HCEC 1CT (cell line): ENCODE measurements at places on chromosomes 2 and 18.

GRCh38 chr18:24766376-24766775 is 305.9 kb downstream of the HRH4 start:
- DNase-seq: no peak

DNA sequence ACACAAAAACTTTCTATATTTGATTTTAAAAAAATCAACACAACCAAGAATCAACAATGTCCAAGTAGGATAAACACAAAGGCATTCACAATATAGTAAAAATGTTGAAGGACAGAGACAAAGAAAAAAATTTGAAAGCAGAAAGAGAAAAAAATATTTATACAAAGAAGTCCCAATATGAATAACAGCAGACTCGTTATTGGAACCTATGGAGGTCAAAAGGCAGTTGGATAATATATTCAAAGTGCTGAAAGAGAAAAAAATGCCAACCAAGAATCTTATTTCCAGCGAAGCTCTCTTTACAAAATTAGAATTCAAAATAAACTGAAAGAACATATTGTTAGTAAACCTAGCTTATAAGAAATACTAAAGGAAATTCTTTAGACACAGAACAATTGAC is 859.5 kb downstream of the LRP1B start:
- DNase-seq: no peak

- DNase-seq: no peak
These were observed 92.1 kb downstream of the PXDN start for GRCh38 chr2:1652034-1652790.

DNA sequence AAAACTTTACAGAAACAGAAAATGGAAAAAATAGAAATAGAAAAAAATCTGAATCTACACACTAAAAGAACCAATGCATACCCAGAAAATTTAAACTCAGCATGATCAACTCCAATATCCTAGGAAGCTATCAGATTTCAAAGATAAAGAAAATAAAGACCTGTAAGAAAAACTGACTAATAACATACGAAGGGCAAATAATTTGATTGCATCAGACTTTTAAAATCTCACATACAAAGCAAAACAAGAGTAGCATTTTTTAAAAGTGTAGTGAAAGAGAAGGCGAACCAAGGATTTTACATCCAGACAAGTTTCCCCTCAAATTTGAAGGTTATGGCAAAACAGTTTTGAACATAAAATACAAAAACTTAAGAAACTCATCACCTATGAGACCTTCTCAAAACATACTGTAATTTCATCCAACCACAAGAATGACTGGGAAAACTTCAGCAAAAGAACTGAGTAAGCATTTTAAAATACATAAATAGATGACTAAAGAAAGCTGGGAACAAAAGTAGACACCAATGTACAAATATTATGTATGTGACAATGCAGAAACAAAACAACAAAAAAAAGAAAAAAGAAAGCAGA is 54.8 kb downstream of the NBAS start:
- DNase-seq: no peak

DNA sequence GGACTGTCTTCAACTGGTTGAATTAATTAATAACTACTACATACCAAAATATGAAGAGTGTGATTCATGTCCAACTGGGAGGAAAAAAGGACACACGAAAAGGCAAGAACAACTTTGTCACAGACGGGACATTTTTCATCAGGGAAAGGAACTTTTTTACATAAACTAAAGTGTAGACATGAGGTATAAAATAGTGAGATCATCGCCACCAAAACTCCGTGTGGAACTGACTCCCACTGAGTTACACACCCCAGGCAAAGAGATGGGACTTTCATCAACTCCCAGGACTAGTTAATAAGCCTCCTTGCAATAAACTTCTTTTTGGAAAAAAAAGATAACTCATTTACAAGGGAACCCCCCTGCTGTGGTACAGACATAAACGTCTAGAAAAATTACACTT is 12.9 kb upstream of the NMI start:
- no peak for DNase-seq

DNA sequence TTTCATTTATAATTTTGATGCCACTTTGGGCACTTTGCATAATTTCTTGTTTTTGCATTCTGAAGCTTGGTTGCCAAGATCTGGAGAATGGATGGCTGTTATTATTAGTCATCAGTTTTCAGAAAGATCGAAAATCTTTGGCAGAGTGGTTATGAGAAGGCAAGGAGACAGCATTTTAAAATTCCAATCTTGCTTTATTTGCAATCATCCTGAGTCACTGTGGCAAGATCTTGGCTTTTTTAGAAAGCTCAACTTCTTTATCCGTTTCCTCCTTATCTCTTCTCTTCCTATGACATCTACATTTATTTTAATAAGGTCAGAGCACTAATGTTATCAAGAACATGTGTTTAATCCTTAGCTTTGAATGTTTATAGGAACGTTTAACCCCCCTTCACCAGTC is 31.1 kb upstream of the EIF2AK3 start:
- DNase-seq: peak; percentile 70

DNA sequence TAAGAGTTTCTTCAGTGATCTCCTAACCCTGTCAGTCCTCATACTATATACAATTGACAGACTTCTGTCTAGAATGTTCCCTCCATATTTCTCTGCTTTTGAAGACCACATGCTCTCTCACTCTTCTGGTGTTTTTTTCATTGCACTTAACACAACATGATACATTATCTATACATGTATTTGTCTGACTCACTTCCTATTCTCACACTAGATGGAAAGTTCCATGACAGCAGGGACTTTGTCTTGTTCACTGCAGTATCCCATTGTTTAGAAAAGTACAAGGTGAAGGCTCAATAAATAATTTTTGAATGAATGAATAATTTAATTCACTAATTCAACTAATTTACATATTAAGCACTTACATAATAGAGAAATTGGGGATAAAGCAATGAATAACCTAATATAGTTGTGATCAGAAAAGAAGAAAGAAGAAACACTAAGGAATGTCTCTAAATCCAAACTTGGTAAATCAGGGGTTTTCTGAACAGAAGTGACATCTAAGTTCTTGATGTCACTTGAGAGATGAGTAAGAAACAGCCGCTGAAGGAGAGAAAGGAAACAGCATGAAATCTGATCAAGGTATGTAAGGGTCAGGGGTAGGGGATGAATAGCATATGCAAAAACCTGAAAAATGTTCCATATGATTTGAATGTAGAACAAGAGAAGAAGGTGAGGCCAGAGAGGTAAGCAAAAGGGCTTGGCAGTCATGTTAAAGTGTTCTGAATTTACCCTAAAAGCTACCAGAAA is 42.4 kb downstream of the MBD2 start:
- peak; percentile 59 for DNase-seq

- no peak for DNase-seq
These were observed 334.1 kb downstream of the GBX2 start for GRCh38 chr2:235833971-235834620.

- DNase-seq: no peak
These were observed 8.6 kb downstream of the FAM171B start for GRCh38 chr2:186702501-186702900.

- no peak for DNase-seq
These were observed 535.2 kb downstream of the METTL4 start for GRCh38 chr18:2036086-2036485.

- DNase-seq: no peak
These were observed 81.4 kb upstream of the MSH2 start for GRCh38 chr2:47321411-47322031.

DNA sequence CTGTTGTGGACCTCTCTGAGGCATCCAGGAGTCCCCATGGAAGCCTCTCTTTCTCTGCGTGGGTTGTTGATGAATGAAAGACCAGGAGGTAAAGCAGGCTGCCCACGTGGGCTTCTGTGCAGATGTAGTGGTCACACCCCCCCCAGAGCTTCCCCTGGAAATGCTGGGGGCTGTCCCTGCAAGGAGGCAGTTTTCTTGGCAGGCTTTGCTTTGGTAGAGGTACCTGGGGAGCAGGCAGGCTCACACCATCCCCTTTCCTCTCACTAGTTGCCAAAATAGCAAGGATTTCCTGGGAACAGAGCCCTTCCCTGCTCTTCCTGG is 97.6 kb upstream of the MAP3K20 start:
- no peak for DNase-seq

- peak; percentile 14 for DNase-seq
These were observed 667.6 kb upstream of the ACVR2A start for GRCh38 chr2:147177071-147177857.

GRCh38 chr18:12253663-12254135 is 462 bp upstream of the CIDEA start:
- DNase-seq: no peak

DNA sequence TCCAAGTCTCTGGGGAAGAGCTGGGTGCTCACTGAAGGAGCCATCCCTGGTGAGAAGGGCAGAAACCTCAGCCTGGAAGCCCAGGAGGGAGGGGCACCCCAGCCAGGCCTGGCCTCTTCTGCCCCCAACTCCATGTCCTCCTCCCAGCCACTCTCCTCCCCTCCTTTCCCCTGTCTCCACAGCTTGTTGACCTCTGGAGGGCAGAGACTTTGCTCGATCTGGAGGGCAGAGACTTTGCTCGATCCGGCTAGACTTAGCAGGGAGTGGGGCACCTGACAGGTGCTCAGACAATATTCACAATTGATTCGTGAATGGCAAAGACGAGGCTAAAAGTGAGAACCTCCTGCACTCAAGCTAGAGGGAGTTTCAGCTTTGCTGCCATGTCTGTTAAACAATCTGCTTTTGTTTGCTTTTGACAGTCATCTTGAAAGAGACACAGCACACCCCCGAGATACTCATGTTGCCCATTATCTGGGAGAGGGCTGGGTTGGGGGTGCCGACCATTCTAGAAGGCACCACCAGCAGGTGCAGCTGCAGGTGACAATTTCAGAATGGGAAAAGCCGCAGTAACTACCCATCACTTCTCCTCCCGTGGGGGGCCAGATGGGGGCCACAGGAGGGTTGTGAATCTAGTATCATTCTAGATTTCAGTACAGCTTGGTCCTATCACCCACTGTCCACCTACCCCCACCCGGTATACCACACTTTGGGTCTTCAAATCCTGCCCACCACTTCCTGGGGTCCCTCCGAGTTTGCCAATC is 54.8 kb downstream of the DNMT3A start:
- no peak for DNase-seq

DNA sequence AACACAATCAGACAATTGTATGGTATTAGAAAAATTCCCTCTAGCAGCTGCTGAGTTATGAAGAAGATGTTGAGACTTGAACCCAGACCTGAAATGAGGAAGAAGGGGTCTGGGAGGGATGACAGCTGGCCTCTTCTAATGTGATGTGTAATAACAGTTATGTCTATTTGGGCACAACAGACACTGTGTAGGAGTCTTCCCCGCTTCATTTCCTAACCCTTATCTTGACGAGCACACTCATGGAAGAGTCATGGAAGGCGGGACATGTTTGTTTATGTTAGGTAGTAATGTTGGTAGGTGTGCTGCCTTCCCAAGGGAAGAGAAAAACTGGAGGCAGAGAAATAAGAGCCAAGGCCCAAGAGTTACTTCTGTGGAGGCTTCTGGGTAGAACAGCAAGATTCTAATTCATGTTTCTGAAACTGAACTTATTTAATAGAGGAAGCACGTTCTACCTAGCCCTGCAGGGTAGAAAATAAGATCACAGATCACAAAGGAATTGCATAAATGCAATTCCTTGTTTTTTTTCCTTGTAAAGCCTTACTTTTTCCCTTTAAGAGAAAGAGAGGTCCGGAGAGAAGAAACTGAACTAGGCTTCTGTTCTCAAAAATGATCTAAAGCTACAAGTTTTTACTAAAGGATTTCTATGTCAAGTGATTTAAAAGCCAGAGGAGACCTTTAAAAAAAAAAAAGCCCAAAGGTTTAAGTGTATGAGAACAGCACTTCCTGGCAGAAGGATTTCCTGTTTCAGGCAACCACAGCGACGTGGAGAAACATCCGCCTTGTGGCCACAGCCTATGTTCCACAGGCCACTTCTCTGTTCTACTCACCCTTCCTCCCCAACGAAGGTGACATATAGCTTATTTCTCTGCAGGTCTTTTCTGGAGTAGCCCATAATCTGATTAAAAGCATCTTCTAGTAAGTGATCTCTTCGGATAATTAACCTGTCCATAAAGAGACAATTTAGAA is 68.5 kb upstream of the STK17B start:
- DNase-seq: peak; percentile 75

GRCh38 chr2:98592565-98592964 is 15.7 kb downstream of the COA5 start:
- no peak for DNase-seq

DNA sequence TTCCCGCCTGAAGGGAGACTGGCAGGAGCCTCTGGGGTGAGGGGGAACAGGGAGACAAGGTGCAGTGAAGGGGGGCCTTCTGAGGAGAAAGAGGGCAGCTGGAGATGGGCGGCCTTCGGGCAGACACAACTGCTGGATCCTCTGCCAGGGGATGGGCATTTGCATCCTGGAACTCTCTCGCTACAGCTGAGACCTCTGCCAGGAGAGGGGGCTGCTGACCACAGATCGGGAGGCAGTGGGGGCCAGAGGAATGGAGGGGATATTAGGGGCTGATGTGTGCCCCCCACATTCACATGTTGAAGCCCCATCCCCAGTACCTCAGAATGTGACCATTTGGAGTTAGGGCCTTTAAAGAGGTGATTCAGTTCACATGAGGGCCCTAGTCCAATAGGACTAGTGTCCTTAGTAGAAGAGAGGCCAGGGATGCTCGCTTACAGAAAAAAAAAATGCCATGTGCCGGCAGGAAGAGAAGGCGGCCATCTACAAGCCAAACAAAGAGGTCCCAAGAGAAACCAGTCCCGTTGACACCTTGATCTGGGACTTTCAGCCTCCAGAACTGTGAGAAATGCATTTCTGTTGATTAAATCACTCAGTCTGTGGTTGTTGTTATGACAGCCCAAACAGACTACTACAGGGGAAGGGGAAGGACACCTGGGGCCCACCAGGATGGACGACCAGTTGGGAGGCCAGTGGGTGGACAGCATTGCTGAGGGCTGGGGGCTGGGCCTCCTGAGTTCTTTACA is 50.0 kb downstream of the TRABD2A start:
- no peak for DNase-seq

- no peak for DNase-seq
These were observed 44.5 kb downstream of the MAPRE2 start for GRCh38 chr18:35085450-35086380.

GRCh38 chr2:11254100-11254536 is 90.3 kb downstream of the ROCK2 start:
- DNase-seq: peak; percentile 51

DNA sequence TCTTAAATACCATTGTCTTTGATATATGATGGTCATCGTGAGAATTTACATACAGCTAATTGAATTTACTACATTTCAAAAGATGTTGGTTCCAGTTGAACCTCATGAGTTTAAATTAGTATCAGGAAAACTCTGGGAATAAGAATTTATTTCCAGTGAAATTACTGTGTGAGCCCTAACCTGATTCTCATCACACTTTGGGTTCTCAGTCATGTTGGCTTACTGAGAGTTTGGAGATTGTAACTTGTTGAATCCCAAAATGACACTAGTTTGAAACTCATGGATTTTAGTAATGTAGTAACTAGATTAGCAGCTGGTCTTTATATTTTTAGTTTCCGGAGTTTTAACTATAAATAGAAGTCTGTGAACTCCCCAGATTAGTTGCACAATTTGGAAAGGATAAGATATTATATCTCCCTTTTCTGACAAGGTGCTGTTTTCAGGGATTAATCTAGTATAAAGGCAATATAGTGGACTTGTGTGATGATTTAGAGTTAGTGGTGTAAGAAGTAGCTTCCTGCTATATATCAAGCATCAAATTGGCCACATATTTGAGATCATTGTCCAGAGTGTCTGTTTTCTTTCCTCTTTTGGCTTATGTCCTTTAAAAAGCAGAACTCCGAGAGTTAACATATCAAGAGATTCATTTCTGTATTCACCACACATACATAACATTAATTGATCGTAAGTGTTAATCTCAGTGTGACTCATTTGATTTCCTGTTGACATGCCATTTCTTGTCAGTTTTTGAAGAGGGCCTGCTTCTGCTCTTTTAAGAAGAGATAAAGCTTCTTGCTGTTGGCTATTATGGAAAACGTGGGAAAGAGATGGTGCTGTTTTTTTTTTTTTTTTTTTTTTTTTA is 15.7 kb downstream of the NDUFV2 start:
- peak; percentile 56 for DNase-seq
